Placental pericyte (primary cell): ENCODE measurements at places on chromosomes 5 and 9. TPM values are rescaled to one million over a fixed set of nuclear protein-coding genes. Genes with fewer than 3 reads are reported as not detected.

Gene JAKMIP2
- total RNA-seq: 0.22 and 0.29 TPM in 2 replicates

Gene PCSK1
- total RNA-seq: under 0.01 TPM in 1 of 2 replicates, not detected in the other

Gene SHC3
- 2.4 and 15.3 TPM in 2 replicates for total RNA-seq

Gene WNT8A
- total RNA-seq: not detected in 2 replicates

Gene TOPORS
- 21.2 and 31.8 TPM in 2 replicates for total RNA-seq

Gene CTSV
- total RNA-seq: 0.44 TPM in 1 of 2 replicates, not detected in the other

Gene CTNND2
- total RNA-seq: not detected in 2 replicates

Gene PCDHGA11
- 12.7 and 19.2 TPM in 2 replicates for total RNA-seq
